Right renal pelvis (tissue), 4 donors: ENCODE measurements at places on chromosomes 12 and 14.

DNA sequence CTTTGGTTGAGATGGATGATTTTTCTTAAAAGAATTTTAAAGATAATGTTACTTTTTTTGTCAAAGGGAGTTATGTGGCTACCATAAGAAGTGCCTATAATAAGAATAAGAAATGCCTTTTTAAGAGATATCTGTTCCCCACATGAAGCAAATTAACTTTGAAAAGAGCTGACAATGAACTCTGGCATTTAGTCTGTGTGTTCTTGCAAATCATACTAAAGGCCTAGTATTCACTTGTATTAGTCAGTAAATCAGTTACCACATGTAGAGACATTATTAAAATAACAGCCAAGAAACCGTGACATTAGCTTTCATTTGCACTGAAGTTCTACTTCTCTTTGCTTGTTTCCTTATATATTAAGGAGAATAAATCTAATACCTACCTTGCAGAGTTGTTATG is 296.3 kb downstream of the CCDC91 start:
- DNase-seq: no peak

- DNase-seq: no peak
These were observed 13.4 kb downstream of the CKAP4 start for GRCh38 chr12:106234449-106234848.

DNA sequence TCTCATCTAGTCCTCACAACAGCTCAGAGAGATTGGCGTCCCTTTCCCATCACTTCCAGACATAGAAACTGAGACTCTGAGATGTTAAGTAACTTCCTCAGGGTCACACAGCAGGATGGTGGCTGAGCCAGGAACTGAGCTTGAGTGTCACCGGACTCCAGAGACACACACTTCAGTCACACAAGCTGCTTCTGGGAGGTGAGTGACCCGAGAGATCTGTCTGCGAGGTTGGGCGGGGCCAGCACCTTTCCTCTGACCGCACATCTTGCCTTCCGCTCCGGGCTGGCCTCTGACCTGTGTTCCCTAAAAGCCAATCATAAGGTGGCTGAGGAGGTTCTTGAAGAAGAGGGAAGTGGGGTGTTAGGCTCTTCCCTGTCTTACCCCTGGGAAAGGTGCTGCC is 72.2 kb downstream of the ADCK1 start:
- DNase-seq: no peak

- no peak for DNase-seq
These were observed 97.0 kb downstream of the TMEM30B start for GRCh38 chr14:61184112-61184511.

- DNase-seq: no peak
These were observed 106.3 kb downstream of the ST8SIA1 start for GRCh38 chr12:22228022-22228875.

- no peak for DNase-seq
These were observed 1638.1 kb upstream of the SEL1L start for GRCh38 chr14:83171761-83172160.

GRCh38 chr12:25458047-25458552 is 95.0 kb downstream of the LMNTD1 start:
- DNase-seq: no peak

- DNase-seq: no peak
These were observed 89.4 kb downstream of the NT5DC3 start for GRCh38 chr12:103751600-103751999.

DNA sequence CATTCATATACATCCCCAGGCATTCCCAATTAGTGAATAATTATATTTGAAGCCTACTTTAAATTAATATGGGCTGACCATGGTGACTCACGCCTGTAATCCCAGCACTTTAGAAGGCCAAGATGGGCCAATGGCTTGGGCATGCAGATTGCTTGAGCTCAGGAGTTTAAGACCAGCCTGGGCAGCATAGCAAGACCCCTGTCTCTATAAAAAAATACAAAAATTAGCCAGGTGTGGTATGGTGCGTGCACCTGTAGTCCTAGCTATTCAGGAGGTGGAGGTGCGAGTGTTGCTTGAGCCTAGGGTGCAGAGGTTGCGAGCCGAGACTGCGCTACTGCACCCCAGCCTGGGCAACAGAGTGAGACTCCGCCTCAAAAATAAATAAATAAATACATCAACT is 7.6 kb upstream of the ARID2 start:
- DNase-seq: no peak

DNA sequence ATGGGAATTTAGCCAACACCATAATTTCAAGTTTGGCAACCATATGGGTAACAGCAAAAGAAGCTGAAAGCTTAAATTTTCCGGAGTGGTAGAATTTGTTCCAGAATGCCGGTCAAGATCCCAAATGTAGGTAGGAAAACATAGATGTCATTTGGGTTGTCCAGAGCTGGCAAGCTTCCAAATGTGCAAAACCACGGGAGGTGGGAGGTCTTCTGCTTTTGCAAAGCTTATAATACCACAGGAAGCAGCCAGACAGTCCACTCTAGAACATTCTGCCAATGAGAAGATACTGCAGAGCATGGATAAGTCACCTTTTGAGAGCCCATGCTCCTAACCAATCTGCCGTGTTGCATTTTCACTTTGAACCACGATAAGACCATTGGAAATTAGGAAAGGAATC is 26.4 kb upstream of the BATF start:
- DNase-seq: no peak

DNA sequence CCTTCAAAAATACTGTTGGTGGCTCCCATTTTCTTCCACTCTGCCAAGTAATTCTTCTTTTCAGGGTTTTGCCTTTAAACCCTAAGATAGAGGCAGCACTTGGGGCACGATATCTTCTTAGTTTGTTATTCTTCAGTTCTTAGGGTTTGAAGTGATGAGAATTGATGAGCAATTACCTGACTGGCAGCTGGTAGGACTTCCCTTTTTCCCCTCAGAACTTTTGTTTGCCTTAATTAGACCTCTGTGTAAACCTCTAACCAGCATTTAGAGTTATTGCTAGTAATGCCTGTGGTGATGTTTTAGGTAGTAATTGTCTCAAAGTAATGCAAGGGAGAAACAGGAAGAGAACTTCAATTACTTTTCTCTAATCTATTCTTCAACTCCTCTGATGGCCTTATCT is 683.5 kb downstream of the RPL10L start:
- DNase-seq: no peak

DNA sequence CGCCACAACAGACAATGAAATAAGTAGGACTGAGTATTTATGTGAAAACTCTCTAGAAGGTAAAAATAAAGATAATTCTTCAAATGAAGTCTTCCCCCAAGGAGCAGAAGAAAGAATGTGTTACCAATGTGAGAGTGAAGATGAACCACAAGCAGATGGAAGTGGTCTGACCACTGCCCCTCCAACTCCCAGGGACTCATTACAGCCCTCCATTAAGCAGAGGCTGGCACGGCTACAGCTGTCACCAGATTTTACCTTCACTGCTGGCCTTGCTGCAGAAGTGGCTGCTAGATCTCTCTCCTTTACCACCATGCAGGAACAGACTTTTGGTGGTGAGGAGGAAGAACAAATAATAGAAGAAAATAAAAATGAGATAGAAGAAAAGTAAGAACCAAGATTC is 82.7 kb downstream of the VEZT start:
- no peak for DNase-seq

GRCh38 chr12:20018406-20018805 is 349.9 kb upstream of the PDE3A start:
- DNase-seq: no peak

DNA sequence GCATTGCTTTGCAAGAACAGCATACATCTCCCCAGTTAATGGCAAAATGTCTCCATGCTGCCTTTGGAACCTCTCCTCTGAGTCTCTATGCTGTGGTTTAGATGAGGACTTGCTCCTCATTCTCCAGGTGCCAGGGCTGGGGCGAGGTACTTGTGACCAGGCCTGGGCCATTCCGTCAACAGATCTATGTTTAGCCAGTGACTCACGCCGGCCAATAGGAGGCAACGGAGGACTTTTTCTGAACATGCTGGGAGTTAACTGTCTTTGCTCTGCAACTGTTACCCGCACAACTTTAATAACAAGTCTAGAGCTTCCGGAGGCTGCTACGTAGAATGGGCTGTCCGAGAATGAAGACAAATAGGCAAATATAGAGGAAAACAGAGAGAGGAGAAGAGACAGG is 214.2 kb downstream of the GLT1D1 start:
- DNase-seq: no peak

- DNase-seq: no peak
These were observed 23.2 kb upstream of the MGST1 start for GRCh38 chr12:16324272-16324671.

GRCh38 chr12:121061831-121062230 is 22.8 kb upstream of the OASL start:
- DNase-seq: no peak

DNA sequence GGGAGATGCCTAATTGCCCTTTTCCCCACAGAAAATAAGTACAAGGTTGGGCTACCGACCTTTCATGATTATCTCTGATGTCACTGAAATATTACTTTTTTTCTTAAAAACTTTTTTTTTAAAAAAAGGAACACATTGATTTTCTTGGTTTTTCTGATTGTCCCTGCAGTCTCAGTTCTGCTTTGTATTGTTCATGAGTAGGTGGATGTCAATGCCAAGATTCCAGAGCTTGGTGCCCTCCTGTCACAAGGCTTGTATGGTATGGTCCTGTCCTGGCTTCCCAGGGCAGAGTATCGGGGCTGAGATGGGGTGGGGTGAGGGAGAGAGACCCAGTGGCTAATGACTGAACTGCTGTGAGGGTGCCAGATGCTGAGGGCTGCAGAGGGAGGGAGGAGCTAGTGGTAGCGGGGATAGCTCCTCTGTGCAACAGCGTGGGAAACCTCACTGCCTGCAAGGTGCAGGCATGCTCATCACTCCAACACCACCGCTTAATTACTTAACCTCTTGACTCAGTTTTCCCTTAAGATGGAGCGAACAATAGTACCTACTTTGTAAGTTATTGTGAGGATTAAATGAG is 4.4 kb upstream of the CTDSP2 start:
- DNase-seq: no peak

GRCh38 chr14:75182821-75183220 is 6.4 kb upstream of the TMED10 start:
- DNase-seq: no peak
